ENCODE measurements at places on chromosomes 12 and 14.

DNA sequence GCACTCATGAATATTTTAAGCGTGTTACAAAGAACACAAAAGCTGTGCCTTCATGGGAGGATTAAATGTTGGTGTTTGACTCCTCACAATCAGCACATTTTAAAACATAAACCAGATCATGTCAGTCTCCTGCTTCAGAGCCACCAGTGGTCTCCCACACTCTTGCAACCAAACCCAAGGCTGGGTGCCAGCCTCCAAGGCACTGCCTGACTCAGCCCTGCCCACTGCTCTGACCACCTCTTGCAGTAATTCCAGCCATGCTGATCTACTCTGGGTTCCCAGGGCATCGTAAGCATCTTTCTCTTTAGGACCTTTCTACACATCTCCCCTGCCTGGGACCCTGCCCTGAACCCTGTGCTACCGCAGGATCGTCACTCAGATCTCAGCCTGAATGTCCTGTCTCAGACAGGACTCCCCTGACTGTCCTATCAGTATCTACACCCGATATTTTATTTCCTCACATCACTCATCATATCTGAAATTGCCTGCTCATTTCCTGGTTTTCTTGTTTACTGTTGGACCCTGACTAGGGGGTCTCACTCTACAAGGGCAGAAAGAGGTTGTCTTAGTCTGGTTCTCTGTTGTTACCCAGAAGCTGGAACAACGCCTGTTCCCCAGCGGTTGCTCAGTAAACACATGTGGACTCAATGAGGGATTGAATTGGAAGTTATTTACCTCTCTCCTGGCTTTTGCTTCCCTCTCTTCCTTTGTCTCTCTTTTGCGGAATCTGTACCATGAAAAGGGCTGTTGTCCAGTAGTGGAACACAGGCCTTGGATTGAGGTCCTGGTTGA, 449.8 kb downstream of the RAD51B start:
- no peak for DNase-seq

GRCh38 chr14:73800970-73801515, 50.6 kb upstream of the PTGR2 start:
- no peak for DNase-seq

- no peak for DNase-seq
Observed at GRCh38 chr14:68449561-68450181, 343.2 kb downstream of the ZFP36L1 start.

DNA sequence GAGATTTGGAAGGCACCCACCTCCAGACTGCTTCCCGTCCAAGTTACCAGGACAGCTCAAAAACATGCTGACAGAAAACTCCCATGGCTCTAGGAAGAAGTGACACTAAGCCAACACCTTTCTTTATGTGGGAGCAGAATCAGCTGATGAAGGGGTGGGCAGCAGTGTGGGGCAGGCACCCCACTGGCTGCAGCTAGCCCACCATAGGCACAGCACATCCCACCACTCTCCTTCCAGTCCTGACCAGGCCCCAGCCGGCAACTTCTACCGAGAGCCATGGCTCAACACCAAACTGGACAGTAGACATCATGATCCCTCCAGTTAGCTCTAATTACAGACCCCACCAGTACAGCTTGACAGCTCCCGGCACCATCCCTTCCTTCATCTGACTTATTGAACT, 45.0 kb downstream of the SH2B3 start:
- no peak for DNase-seq

GRCh38 chr14:102565331-102565887, 27.0 kb upstream of the RCOR1 start:
- DNase-seq, result no peak

GRCh38 chr12:94748726-94749421, 98.5 kb upstream of the TMCC3 start:
- no peak for DNase-seq

- no peak for DNase-seq
Observed at GRCh38 chr14:100487304-100487703, 99.9 kb downstream of the BEGAIN start.

DNA sequence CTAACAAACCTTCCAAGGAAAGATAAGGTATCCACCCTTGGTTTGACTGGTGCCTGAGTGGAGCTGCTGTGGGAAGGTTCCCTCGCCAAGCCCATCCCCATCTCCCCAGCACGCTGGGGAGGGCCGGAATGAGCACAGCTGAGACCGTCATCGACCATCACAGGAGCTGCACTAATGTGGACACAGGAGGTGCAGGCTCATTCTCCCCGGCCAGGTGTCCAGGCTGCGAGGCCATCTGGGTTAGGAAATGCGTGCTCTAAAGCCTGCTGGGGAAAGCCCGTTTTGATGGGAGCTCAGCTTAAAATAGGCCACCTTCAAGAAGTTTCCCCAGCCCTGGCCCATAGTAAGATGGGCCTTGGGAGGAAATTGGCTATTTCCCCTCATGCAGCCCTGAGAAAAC, 35.2 kb upstream of the FOXN3 start:
- DNase-seq, result no peak

DNA sequence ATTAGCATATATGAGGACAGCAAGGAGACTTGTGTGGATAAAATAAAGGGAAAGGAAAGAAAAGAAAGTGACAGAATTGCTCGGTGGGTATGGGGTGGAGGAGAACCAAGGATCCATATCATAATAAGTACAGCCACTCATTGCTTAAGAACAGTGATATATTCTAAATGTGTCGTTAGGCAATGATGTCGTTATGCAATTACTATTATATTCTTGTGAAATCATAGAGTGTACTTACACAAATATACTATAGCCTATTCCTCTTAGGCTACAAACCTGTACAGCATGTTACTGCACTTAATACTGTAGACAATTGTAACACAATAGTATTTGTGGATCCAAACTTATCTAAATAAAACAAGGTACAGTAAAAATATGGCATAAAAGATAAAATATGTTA, 271.1 kb downstream of the CCER1 start:
- DNase-seq, result no peak

DNA sequence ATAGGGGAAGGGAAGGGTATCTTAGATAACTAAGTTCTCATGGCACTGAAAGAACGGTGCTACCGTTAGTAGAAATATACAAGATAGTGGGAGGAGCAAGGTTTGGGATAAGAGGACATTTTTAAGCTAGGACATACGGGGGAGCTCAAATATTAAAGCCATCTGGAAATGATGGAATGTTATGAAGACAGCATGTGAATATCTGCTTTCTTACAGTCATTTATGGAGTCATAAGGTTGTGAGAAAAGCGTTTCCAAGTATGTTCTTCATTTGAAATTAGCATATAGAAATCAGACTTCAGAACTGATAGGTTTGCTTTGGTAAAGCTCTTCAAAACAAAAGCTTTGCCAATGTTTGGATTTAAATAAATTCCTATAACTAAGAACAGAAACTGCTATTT, 62.3 kb downstream of the OTOGL start:
- no peak for DNase-seq

GRCh38 chr14:53175375-53175774, 22.3 kb upstream of the DDHD1 start:
- DNase-seq, result no peak

- DNase-seq, result no peak
Observed at GRCh38 chr12:51672334-51672733, 81.3 kb downstream of the SCN8A start.
